ENCODE measurements at places on chromosomes 11 and 22. TPM values are rescaled to one million over a fixed set of nuclear protein-coding genes. Genes with fewer than 3 reads are reported as not detected.
A peak's percentile ranks its signal among the peaks of the same experiment; 100 is the strongest.

- DNase-seq, result no peak
Observed at GRCh38 chr22:27952779-27953178, 33.7 kb upstream of the PITPNB start.

DNA sequence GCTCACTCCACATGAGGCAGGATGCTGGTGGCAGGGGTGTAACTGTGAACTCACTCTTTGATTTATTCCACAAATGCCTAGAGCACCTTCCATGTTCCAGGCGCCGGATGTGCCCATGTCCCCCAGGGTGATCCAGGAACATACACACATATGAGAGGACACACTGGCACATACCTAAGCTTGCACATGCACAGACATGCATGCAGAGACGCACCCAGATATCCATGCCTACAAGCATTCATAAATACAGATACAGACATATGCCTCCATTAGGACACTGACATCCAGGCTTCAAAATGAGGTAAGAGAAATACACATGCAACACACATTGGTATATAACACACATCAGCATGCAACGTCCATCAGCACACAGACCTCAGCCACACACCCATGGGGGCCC is 4.5 kb downstream of the OSM start:
- DNase-seq, result no peak

GRCh38 chr11:70820311-70820710 is 422.0 kb downstream of the CTTN start:
- DNase-seq, result no peak

GRCh38 chr11:1267441-1268100 is 41.9 kb downstream of the TOLLIP start:
- no peak for DNase-seq

GRCh38 chr22:49016909-49017481 is 810.7 kb downstream of the BRD1 start:
- DNase-seq, result no peak

OR10A2 gene
- not detected for polyA plus RNA-seq

- no peak for DNase-seq
Observed at GRCh38 chr11:40417627-40418026, 1041.8 kb downstream of the LRRC4C start.

DLAT gene
- 35.3 TPM for polyA plus RNA-seq

DNA sequence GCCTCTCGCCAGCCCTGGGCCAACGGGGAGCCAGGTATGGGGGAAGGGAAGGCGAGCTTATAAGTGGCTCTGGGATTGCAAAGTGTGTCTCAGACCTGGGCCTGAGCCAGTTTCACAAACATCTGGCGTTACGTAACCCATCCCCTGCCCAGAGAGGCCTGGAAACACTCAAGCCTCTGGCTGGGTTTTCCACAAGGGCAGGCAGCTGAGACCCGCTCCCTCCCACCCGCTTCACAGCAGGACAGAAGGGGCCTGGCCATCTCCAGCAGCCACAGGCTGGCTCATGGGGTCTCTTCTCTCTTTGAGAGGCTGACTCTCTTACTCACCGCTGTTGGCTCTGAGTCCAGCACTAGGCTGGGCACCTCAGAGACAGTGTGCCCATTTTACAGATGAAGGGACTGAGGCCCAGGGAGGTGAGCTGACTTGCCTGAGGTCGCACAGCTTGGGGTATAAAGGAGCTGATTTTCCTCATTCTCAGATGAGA is 44.5 kb downstream of the TRIOBP start:
- peak; percentile 98 for DNase-seq

C11orf52 gene
- 2.4 TPM for polyA plus RNA-seq

DNA sequence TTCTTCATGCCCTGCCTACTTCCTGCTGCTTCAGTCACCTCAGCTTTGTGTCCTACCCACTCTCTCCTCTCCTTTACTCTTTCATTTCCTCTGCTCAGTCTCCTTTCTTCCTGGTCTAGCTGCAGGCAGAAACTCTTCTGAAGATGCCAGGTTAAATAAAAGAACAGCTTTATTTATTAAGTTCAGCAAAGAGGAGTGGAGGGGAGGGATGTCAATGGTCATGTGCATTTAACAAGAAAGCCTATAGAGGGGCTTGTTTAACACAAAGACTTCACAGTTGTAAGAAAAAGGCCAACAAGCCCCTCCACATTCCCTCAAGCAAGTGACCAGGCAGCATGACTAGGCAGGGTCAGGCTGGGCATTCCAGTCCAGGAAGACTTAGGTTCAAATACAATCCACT is 609.2 kb downstream of the INSC start:
- no peak for DNase-seq

GRCh38 chr11:68617925-68618809 is 66.2 kb upstream of the GAL start:
- DNase-seq, result no peak

DNA sequence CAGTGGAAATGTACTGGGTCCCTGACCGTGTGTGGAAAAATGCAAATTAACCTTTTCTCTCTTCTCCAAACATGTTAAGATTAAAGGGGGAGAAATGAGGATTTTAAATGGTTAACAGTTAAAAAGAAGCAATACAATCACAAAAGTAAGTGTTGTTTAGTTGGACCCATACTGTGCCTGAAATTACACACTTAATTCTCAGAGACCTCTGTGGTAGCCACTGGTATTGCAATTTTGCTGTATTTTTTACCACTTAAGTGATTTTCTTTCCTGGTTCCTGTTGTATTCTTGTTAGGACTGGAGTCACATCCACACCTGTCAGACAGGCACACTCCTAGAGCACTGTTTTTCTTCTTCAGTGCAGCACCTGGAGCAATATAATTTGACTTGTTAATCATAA is 179.6 kb upstream of the PDGFD start:
- no peak for DNase-seq

DNA sequence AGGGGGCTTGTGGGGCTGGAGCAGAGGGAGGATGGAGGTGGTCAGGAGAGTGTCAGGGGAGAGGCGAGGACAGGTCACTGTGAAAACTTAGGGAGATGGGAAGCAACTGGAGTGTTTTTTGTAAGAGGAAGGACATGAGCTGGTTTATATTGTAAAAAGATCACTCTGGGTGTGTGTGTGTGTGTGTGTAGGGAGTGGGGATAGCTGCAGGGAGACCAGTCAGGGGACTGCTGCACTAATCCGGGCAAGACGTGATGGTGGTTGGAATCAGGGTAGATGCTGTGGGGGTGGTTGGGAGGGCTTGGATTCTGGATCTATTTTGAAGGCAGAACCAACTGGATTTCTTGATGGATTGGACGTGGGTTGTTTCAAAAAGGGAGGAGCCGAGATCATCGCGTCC is 11.3 kb upstream of the SYT7 start:
- no peak for DNase-seq

DNA sequence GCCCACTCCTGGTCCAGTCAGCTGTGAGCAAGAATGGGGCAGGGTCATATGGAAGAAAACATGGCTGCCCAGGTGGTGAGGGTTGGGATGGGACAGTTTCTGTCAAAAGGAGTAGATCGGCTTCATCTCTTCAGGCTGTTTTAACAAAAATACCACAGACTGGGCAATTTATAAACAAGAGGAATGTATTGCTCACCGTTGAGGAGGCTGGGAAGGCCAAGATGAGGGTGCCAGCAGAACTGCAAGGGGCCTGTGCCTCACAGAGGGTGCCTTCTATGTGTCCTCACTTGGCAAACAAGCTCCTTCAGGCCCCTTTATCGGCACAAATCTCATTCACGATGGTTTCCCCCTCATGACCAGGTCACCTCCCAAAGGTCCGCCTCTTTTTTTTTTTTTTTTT is 18.1 kb upstream of the RELT start:
- no peak for DNase-seq

GRCh38 chr11:47461876-47462275 is 12.9 kb upstream of the RAPSN start:
- DNase-seq, result no peak

DNA sequence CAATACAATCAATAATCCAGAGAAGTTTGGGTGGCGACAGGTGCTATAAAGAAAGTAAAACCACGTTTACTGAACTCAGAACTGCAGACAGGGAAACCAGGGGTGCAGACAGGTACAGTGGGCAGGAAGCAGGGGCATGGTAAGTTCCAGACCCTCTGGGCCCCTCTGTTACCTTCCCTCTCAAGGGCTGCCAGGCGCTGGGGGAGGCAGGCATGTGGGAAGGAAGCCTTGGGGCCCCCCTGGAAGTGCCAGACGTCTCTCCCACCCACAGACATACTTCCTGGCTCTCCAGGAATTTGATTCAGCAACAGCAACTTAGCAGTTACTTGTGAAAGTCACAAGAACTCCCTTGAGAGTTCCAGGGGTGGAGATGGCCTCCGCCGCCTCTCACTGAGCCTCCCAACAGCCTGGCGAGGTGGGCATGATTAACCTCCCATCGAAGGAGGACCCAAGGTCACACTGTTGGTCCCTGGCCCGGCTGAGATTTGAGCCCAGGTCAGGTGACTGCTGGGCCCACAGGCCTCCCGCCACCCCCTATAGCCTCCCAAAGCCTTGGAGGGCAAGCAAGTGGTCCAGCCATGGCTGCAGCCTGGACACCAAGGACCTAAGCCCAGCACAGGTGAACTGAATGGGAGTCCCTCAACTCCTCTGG is 14.1 kb upstream of the TSKU start:
- no peak for DNase-seq

DNA sequence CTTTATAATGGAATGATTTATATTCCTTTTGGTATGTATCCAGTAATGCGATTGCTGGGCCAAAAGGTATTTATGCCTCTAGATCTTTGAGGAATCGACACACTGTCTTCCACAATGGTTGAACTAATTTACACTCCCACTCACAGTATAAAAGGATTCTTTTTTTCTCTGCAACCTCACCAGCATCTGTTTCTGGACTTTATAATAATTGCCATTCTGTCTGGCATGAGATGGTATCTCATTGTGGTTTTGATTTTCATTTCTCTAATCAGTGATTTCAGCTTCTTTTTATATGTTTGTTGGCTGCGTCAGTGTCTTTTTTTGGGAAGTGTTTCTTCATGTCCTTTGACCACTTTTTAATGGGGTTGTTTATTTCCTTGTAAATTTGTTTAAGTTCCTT is 679.3 kb downstream of the JRKL start:
- DNase-seq, result no peak

GRCh38 chr22:29727131-29727523 is 7.3 kb downstream of the CABP7 start:
- peak; percentile 25 for DNase-seq

DNA sequence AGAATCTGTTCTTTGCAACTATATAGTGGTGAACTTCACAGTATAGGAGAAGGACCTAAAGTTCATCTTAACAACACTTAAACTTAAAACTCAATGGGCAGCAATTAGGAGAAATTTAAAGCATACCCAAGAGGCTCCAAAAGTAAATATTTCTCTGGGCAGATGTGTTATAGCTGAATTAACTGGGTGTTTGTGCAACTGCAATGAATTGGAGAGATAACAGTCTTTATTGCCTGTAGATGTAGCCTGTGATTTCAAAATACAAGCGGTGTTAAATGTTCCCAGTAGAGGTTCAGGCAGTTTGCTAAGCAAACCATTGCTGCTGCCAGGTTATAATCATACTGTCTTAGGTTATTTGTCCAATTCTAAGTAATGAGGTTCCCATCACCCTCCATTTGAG is 294.1 kb upstream of the MTNR1B start:
- no peak for DNase-seq
